ENCODE measurements at places on chromosomes 2 and 18.

DNA sequence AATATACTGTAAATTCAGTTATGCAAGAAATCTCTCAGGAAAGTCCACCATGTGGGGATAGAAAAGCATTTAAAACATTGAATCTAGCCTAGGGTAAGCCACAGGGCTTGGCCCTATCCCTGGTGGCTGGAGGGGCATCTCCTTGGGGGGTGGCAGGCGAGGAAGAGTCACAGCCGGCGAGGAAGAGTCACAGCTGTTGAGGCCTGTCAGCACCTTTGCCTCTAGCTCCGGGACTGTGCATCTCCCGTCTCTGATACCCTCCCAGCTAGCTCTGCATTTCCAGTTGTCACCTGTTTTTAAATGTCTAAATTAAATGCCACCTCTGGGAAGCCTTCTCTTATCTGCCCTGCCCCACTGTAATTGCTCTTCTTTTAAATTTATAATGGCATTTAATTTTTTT lies 276.7 kb downstream of the ZNF407 start:
- DNase-seq, result no peak

GRCh38 chr2:225494100-225494459 lies 94.6 kb downstream of the NYAP2 start:
- no peak for DNase-seq

GRCh38 chr2:206823178-206823577 lies 57.8 kb downstream of the FASTKD2 start:
- no peak for DNase-seq

GRCh38 chr2:176124947-176125771 lies 2.6 kb downstream of the HOXD9 start:
- no peak for DNase-seq

GRCh38 chr18:12904012-12904516 lies 20.0 kb upstream of the PTPN2 start:
- no peak for DNase-seq

DNA sequence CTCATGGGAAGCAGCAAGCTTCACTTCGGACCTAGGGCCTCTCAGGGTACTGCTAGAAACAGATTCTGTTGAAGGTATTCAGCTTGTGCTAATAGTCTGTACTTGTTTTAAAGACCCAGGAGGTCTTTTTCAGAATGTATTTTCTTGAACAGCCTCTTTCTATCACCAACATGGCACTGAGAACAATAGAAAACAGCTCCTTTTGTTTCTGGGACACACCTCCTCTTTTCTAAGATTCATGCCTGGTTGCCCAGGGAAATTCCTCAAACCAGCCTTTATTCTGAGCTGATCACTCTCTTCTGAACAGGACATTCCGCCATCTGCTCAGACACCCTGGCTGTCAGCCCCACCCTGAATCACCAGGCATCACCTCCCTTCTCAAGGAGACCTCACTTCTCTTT lies 389.6 kb downstream of the TGIF1 start:
- DNase-seq, result no peak

GRCh38 chr2:178882666-178883440 lies 75.6 kb upstream of the TTN start:
- DNase-seq, result no peak

DNA sequence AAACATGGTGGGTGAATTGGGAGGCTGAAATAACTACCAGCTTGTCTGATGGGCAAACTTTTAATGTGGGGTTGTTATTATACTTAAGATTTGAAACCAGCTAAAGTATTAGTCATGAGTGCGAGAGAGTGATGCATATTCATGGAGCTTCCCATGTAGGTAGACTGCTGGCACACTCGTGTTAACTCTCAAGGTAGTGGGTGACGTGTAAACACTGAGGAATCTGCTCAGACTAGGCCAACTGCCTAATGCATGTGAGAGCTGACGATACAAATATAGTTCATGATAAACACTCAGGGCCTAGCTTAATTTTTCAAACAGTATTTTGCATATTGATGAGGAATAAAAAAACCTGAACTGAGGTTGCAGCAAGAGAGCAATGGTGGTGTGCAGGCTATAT lies 1165.7 kb upstream of the PIK3C3 start:
- DNase-seq, result no peak

- DNase-seq, result no peak
Measured at GRCh38 chr2:226891780-226892590, 56.1 kb downstream of the RHBDD1 start.

- no peak for DNase-seq
Measured at GRCh38 chr2:54122939-54123338, 7.5 kb downstream of the ACYP2 start.

DNA sequence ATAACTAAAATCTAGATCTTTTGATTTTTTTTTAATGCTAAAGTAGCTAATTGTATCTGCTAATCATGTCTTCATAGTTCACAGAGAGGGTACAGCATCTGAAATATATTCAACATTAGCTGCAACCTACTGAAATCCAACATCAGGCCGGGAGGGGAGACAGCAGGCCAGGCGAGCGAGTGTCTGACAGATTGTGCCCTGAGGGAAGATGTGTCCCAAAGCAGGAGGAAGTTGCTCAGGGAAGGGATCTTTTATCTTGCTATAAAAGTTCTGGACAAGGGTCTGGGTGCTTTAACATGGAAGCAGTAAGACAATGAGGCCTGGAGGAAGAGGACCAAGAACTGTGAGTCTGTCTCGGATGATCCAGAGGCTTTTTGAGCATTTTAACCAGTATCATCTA lies 274.1 kb downstream of the AFF3 start:
- no peak for DNase-seq

DNA sequence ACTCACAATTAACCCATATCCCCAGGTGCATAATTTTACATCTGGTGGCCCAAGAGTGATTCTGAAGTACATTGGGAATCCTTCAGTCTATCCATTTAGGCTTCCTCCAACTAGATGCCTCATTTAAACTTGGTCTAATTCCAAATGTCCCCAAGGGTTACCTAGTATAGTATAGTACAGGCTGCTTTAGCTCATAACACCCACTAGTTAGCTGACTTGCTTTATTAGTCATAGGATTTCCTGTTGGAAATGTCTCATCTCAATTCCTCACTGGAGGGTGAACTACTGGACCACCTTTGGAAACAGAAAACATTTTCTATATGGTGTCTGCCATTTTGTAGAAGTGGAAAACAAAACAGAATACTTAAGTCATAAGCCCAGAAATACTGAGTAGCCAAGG lies 202.5 kb upstream of the SESTD1 start:
- DNase-seq, result no peak

DNA sequence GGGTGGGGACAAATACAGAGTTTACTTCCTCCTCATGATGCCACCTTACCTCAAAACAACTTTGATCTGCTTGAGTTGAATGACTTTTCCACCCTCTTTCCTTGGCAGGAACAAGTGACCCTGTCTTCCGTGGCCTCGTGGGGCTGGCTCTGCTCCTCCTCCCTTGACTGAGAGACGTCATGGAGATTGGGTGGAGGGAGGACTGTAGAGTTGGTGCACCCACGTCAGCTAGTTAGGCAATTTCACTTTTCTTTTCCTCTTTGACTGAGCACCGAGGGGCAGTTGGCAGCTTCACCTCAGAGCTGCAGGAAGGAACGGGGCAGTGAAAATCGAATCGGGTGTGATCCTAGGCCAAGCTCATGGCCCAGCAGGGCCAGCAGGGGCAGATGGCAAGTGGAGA lies at the start of gene SP140:
TSS of gene SP140 (plus strand) at position 251 of the 400 bp plus-strand sequence. CDS start at position 360, 109 bp downstream.
- DNase-seq, result no peak

DNA sequence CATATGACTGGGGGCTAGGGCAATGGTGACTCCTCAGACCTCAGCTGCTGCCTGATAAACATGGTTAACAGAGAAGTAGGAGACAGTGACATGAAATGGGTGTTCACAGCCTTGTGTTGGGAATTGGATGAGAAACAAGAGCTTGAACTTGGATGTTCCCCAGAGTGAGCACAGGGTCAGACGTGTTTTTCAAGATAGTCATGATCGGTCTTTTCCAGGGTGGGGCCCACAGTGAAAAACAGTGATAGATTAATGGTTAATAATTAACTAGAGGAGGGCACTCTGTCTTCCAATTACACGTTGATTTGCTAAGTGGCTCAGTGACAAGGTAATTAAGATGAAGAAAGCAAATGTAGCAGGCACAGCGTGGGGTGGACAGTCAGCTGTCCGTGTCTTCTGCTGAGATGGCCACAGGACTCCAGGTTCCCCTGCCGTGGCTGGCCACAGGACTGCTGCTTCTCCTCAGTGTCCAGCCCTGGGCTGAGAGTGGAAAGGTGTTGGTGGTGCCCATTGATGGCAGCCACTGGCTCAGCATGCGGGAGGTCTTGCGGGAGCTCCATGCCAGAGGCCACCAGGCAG lies at the start of gene UGT1A3:
TSS of gene UGT1A3 (plus strand) at position 320 of the 579 bp plus-strand sequence. CDS start at position 405, 85 bp downstream.
- no peak for DNase-seq
